Muscle of leg (tissue), 16 donors: ENCODE measurements at places on chromosomes 16 and 17. TPM values are rescaled to one million over a fixed set of nuclear protein-coding genes. Genes with fewer than 3 reads are reported as not detected.

The SLFN12L gene
- 0.13 TPM for total RNA-seq

The MAF gene
- total RNA-seq = 31.3 TPM

DNA sequence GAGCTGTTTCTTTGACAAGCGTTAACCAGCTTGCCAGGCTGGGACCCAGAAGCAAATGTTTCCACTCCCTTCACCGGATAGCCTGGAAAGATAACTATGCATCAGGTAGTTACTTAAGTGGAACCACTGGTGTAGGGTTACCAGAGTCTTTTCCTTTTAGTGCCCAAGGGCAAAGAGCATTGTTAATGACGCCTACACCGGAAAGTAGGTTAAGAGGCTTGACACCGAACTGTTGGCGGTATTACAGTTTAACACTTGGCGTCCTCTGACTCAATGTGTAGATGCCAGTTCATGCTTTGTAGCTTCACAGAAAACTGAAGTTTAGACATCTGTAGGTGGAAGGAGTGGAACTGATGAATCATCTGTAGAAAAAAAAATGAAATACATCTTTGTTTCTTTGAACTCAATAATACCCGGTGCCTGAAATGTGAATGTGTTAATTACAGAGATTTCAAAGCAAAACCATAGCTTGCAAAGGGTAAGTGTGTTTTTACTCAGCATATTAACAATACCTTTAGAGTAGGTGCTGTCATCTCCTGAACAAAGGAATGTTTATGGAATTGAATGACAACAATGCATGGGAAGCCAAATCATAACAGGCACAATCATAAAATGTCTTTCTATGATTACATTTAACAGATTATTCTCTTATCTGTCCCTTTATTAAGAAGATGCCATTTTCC, 426.7 kb upstream of the SALL1 start:
- no peaks in the 10 kb centered on the region for H3K36me3 ChIP-seq
- DNase-seq = no peak

The AOC3 gene
- total RNA-seq = 6.9 TPM

GRCh38 chr16:9102379-9102778, 10.9 kb downstream of the HAPSTR1 start:
- DNase-seq = no peak
- H3K27me3 ChIP-seq = no peaks in the 10 kb centered on the region
- no peak overlapping the region for H3K4me3 ChIP-seq
- peaks cover 42% of the 10 kb centered on the region for H3K36me3 ChIP-seq
- peaks cover 7% of the 10 kb centered on the region for H3K4me1 ChIP-seq

GRCh38 chr17:12857592-12857991, 68.3 kb downstream of the ARHGAP44 start:
- no peak overlapping the region for H3K4me3 ChIP-seq
- DNase-seq = no peak
- H3K27me3 ChIP-seq = no peaks in the 10 kb centered on the region
- H3K27ac ChIP-seq = no peak overlapping the region

- no peak overlapping the region for H3K4me3 ChIP-seq
- H3K27me3 ChIP-seq = no peaks in the 10 kb centered on the region
- no peaks in the 10 kb centered on the region for H3K4me1 ChIP-seq
- H3K36me3 ChIP-seq = no peaks in the 10 kb centered on the region
- no peak for DNase-seq
- no peak overlapping the region for H3K27ac ChIP-seq
Measured at GRCh38 chr16:52309446-52310416, 237.2 kb downstream of the TOX3 start.

The HOXB6 gene
- total RNA-seq = 0.84 TPM

DNA sequence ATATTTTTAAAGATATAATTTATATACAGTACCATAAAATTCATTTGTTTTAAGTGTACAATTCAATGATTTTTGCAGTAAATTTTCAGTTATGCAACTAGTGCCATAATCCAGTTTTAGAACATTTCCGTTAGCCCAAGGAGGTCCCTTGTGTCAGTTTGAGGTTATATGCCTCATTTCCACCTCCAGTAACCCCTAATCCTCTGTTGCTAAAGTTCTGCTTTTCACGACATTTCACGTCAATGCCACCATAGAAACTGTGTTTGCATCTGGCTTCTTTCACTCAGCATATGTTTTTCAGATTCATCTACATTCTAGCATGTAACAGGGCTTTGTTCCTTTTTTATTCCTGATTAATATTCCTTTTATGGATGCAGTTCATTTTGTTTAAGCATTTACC, 42.4 kb upstream of the NUDT7 start:
- no peaks in the 10 kb centered on the region for H3K36me3 ChIP-seq
- no peak overlapping the region for H3K4me3 ChIP-seq
- H3K27ac ChIP-seq = no peak overlapping the region
- peaks cover 7% of the 10 kb centered on the region for H3K27me3 ChIP-seq
- peaks cover 3% of the 10 kb centered on the region for H3K4me1 ChIP-seq
- peak; percentile 81 for DNase-seq

DNA sequence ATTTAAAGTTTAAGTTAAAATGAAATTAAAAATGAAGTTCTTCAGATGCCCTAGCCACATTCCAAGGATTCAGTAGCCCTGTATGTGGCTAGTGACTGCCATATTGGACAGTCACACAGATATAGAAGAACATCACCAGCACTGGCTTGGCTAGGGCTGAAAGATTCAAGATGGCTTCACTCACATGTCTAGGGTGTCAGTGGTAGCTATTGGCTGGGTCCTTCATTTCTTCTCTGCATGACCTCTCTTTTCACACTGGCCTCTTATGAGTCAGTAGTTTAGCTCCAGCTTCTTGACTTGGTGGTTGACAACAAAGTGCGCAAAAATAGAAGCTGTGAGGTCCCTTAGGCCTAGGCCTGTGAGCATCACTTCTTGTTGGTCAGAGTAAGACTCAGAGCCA, 1.7 kb upstream of the CDC27 start:
- no peaks in the 10 kb centered on the region for H3K36me3 ChIP-seq
- H3K27ac ChIP-seq = peak overlapping the region; percentile 38
- no peak overlapping the region for H3K4me3 ChIP-seq
- no peaks in the 10 kb centered on the region for H3K27me3 ChIP-seq

DNA sequence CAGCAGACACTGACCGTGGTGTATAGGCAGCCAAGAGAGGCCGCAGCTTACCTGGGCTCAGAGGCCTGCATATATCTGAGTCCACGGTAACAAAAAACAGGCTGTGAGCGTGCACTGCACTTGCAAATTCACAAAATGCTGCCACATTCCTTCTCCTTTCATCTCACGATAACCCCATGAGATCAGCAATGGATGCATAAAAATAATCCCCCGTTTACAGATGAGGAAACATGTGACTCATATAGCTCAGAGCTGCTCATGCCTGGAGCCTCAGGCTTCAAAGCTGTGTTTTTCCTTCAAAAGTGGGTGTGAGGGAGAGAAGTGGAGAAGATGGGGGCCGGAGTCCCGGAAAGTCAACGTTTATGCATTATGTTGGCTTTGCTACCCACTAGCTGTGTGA, 118.3 kb upstream of the FOXF1 start:
- DNase-seq = no peak
- peaks cover 12% of the 10 kb centered on the region for H3K4me1 ChIP-seq
- no peak overlapping the region for H3K4me3 ChIP-seq
- no peak overlapping the region for H3K27ac ChIP-seq
- no peaks in the 10 kb centered on the region for H3K36me3 ChIP-seq

The MYH11 gene
- total RNA-seq = 9.4 TPM

The GJC1 gene
- 22.1 TPM for total RNA-seq

The SULT1A4 gene
- 7.4 TPM for total RNA-seq

- peaks cover 11% of the 10 kb centered on the region for H3K4me1 ChIP-seq
- H3K4me3 ChIP-seq = no peak overlapping the region
- H3K27ac ChIP-seq = no peak overlapping the region
- H3K36me3 ChIP-seq = peaks cover 61% of the 10 kb centered on the region
Measured at GRCh38 chr17:50364061-50364458, 8.9 kb downstream of the MRPL27 start.

- H3K27ac ChIP-seq = no peak overlapping the region
- peaks cover 25% of the 10 kb centered on the region for H3K36me3 ChIP-seq
- H3K4me1 ChIP-seq = peaks cover 27% of the 10 kb centered on the region
- no peak overlapping the region for H3K4me3 ChIP-seq
- H3K27me3 ChIP-seq = no peaks in the 10 kb centered on the region
Measured at GRCh38 chr16:11087691-11088073, 143.3 kb downstream of the CLEC16A start.

The PTGES3L gene
- total RNA-seq = 37.3 TPM

- DNase-seq = no peak
- H3K36me3 ChIP-seq = no peaks in the 10 kb centered on the region
- no peaks in the 10 kb centered on the region for H3K27me3 ChIP-seq
- H3K27ac ChIP-seq = no peak overlapping the region
Measured at GRCh38 chr17:73132085-73132492, 32.7 kb upstream of the SSTR2 start.

The WSCD1 gene
- 36.8 TPM for total RNA-seq

DNA sequence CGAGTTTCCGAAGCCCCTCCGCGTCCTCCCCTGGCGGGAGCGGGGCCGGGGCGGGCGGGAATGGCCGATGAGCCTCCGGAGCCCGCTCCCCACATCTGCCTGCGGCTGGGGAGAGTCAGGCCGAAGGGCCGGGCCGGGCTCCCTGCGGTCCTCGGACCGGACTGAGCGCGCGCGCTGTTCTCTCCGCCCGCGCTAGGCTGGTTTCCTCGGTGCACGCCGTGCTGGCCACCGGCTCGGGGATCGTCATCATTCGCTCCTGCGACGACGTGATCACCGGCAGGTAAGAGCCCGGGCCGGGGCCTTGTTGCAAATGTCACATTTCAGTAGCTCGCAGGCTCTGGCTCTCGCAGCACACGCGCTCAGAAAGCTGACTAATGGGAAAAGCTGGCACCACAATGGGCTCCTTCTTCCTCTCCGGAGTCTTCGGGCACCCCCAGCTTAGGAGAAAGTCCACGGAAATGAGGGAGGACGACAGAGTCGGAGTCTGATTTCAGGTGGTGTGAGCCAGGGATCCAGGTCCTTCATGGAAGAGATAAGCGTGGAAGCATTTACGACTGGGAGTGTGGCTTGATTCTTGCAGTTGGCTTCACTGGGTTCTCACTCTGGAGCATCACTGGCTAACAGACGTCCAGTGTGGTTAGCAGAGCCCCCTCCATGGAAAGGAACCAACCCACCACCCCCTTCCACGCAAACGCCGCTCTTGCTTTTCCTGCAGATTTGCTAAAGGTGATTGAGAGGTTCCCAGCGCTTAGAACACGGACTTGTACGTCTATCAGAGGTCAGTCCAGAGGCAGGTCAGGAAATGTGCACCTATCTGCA, 715 bp downstream of the TLCD3A start:
- peaks cover 9% of the 10 kb centered on the region for H3K36me3 ChIP-seq
- H3K4me3 ChIP-seq = peak overlapping the region; percentile 63
- DNase-seq = peak; percentile 48
- peaks cover 14% of the 10 kb centered on the region for H3K4me1 ChIP-seq
- peak overlapping the region; percentile 51 for H3K27ac ChIP-seq

The MPP3 gene
- total RNA-seq = 7.1 TPM
